ENCODE measurements at places on chromosomes 6 and 20.

DNA sequence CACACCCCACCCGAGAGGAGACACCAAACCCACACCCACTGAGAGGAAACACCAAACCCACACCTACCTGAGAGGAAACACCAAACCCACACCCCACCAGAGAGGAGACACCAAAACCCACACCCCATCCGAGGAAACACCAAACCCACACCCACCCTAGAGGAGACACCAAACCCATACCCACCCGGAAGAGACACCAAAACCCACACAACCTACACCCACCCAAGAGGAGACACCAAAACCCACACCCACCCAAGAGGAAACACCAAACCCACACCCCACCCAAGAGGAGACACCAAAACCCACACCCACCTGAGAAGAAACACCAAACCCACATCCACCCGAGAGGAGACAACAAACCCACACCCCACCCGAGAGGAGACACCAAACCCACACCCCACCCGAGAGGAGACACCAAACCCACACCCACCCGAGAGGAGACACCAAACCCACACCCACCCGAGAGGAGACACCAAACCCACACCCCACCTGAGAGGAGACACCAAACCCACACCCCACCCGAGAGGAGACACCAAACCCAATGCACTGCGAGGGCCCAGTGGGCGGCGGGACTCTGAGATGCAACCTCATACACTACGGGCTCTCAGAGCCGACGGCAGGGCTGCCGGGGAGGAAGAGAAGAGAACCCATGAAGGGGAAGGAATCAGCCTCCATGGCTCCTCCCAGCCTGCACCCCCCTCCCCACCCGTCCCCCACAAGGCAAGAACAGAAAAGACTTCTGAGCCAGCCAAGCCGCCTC, 83.3 kb downstream of the TAF4 start:
- DNase-seq: no peak

- peak; percentile 64 for DNase-seq
Measured at GRCh38 chr20:50980851-50981713, 22.5 kb downstream of the MOCS3 start.

GRCh38 chr6:135189344-135189743, 8.2 kb downstream of the MYB start:
- no peak for DNase-seq

DNA sequence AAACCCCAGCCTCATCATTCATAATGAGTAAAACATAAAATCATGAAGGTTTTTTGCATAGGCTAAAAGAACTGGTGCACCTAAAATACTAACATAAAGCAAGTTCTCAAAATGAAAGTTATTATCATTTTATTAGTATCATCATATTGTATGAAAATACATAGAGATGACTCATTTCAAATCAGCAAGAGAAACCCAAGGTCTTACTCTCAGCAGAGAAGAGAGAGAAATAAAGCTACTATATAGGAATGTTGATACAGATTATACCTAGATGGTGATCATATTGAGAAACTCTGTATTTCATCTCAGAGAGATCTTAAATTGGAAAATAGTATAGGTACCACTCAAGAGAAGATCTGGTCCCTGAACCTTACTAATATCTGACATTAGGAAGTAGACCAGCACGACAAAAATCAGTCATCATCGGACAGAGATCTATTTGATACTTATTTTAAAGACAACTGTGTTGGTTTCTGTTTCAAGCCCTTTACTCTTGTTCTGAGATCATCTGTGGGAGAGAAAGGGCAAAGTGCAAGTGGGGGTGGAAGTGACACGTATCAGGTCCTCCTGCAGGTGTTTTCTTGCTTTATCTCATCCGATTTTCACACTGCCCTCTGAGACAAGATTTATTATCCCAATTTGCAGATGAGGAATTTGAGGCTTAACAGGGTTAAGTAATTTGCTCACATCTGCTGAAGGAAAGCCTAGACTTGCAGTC, 532.3 kb downstream of the MAFB start:
- DNase-seq: no peak

GRCh38 chr6:96340164-96340563, 181.4 kb upstream of the UFL1 start:
- no peak for DNase-seq

DNA sequence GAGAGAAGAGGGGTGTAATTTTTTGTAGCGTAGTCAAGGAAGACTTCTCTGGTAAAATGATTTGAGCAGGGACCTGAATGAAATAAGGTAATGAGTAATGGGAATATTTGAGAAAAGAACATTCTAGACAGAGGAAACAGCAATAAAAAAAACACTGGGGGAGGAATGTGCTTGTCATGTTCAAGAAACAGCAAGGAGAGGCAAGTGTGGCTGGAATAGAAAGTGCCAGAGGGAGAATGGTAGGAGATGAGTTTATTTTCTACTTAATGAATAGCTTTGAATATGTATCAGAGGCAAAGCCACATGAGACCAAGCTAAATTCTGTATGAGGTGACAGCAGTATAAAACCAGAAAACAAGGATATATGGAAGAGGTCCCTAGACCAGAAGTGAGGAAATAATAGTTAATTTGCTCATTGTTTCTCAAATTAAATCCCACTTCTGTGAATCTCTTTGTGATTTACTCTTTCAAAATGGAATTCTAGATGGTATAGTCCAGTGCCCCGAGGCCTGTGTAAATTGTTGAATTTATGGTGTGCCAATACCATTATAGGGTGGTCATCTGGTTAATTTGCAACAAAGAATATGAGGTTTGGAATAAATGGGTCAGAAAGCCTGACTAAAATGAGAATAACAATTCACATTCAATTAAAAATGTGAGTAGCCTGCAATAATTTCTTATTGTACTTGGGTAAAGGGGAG, 170.2 kb downstream of the CDKAL1 start:
- no peak for DNase-seq

DNA sequence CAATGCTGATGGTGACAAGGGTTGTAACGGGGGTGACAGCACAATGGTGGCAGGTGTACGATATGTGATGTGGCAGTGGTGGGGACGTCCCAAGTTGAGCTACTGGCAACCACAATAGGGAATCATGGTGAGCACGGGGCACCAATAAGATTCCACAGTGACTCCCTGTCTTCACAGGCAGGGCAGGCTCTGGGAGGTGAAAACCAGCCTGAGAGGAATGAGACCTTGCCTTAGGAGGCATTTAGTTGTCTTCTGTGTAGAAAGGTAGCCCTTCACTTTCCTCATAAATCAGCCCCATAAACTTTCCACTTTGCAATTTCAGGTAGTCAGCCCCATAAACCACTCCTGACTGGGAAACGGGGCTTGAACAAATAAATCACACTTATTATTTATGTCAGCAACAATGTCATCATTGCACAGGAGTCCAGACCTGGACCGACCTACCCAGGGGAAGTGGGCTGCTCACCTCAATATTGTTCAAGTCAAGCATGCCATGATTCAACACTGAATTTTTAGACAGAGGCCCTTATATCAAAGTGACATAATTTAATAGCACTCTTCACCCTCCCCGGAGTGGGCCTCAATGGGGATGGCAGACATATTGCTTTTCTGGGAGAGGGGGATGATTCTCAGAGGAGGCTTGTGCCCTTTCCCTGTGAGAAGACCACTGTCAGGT, 150.8 kb downstream of the CDC5L start:
- no peak for DNase-seq

DNA sequence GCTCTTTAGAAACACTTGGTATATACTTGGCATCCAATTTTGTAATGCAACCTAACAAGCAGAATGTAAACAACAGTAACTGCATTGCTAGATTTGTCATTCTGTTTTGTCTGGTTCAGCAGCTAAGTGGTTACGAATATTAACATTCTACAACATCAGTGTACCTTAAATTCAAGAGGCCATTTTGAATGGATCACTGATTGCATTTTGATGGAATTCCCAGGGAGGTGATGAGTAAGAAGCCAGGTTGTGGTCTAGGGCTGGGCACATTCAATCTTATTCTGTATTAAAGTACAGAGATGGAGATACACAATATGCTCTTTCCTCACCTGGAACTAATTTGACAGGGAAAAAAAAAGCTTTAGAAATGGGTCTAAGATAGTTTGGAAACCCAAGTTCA, 483.5 kb downstream of the PRKN start:
- DNase-seq: no peak

DNA sequence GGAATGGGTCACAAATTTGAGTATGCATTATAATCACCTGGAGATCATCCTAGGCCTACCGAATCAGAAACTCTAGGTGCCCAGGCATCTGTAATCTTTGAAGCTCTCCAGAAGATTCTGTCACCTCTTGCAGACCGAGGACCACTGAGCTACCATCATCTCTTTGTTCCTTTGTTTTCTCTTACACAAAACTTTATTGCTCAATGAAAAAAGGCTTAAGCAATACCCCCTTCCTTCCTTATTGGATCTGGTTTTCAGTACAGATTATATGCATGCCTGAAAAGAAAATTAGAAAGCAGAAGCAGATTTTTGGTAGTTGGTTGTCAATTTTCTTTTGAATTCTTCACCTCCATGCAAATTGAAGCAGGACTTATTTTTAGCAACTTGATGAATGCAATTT, 31.3 kb downstream of the STX11 start:
- DNase-seq: peak; percentile 30

DNA sequence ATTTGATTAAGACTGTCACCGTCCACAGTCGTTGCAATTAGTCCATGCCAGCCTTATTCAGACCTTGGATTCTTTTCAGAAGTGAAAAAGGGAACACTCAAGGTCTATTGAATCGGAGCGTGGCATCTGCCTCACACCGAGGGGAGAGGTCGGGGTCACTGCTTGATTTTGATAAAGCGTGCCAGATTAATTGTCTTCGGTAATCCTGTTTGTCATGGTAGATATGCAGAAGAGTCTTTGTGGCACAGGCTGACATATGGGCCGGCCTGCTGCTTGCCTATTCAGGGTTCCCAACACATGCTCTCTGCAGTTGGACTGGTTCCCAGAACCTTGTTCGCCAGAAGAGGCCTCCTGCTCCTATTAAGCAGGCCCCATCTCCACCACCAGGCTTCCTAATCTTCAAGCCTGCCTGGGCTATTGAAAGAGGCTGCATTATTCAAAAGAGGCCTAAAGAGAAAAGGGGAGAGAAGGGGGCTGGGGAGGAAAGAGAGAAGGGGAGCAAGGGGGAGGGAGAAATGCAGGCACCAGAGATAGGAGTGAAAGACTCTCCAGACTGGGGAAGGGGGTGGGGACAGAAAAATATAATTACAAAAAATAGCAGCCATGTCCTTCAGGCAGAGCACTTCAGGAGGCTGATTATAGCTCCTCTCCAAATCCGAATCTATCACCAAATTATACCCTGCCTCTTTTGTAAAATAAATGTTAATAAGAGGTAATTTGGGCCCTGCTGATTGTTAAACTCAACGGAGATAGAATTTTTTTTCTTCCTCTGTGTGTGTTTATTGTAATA, 611.3 kb downstream of the HDGFL1 start:
- no peak for DNase-seq

GRCh38 chr6:21201637-21202350, 391.8 kb upstream of the SOX4 start:
- DNase-seq: no peak

DNA sequence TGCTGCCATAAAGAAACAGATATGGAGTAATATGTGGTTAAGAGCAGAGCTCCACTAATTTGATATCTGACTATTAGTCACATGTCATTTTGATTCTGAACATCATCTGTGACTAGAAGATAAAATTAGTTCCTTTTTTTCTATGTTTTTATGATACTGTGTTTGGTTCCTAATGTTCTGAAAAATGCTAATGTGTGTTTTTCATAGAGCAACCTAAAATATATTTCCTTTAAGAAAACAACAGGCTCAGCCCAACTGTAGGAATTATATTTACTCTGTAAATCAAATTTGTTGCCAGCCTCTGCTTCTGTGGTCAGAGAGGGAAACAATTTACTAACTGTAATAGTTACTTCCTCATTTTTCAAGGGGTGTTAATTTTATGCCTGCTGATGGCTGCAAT, 33.3 kb upstream of the TXLNB start:
- peak; percentile 57 for DNase-seq

- no peak for DNase-seq
Measured at GRCh38 chr6:72446430-72446829, 175.4 kb upstream of the KCNQ5 start.

DNA sequence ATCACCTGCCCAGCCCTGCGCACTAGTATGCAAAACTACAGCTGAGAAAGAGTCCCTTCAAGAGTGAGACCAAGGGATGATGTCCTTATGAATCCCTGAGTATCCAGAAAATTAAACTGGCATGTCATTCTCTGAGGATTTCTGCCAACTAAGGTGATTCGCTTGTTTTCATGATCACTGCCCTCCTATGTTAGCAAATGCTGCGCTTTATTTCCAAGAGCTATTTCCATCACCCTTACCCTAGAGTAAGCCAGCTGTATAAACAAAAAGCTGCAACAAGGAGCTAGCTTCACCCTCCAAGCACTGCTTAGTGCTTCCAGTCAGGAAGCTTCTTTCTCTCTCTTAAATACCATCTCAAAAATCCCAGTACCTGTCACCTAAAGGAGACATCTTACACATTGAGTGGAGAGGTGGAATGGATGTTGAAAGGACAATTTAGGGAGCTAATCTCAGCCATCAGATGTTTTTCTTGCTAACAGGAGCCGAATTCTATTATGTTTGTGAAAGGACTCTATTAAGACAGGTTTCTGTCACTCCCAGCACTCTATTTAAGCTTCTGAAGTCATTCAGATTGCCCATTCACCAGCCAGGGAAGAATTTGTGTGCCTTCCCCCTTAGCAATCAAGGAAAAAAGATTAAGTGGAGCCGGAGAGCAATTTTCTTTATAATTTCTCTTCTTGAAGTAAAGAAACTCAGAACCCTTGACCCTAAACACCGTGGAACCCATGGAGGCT, 322.2 kb downstream of the NRN1 start:
- no peak for DNase-seq

DNA sequence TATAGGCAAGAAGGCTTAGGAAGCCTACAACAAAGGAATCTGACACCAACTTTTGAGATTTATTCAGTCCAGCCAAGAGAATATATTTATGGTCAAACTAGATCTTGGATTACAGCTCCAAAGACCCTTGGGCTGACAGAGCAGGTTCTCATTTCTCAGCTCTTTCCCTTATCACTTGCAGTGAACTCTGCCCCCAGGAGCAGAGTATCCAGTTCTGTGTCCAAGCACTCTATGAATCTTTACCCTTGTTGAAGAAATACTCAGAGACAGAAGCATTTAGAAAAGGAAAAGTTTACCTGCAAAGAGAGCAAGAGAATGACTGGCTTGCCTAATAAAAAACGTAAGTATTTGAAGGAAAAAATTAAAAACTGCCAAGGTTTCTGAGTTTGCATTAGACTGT, 190.5 kb downstream of the SLC16A10 start:
- DNase-seq: no peak

- DNase-seq: no peak
Measured at GRCh38 chr6:72042088-72042487, 155.7 kb downstream of the RIMS1 start.

DNA sequence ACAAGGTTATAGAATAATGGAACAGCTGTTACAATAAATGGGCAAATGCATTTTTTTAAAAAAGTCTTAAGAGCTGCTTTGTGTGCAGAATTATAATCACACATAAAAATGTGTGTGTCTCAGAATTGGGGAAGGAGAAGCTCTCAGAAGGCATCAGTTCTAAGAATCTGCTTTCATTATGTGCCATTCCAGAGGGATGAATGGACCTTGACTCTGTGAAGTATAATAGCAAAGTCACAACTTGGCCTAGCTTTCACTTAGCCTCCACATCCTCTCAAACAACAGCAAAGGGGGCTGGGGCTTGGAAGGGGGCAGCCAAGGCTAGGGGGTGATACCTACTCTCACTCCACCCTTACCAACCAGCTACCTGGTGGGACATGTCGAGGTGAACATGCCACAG, 265.0 kb downstream of the CDC5L start:
- no peak for DNase-seq
